ENCODE measurements at places on chromosomes 4 and X. TPM values are rescaled to one million over a fixed set of nuclear protein-coding genes. Genes with fewer than 3 reads are reported as not detected.

Gene PHKA1
- total RNA-seq, result 0.21 TPM

Gene HTN1
- not detected for total RNA-seq

Gene GAGE2A
- not detected for total RNA-seq

Gene CXorf65
- 22.4 TPM for total RNA-seq

Gene ANKRD50
- 1.7 TPM for total RNA-seq

Gene TMEM165
- 48.4 TPM for total RNA-seq

Gene CLIC2
- total RNA-seq, result 2.6 TPM

Gene CENPVL2
- not detected for total RNA-seq

Gene IL9R
- total RNA-seq, result 0.42 TPM

Gene C4orf54
- not detected for total RNA-seq

Gene DUSP21
- total RNA-seq, result not detected

Gene FAM199X
- 35.3 TPM for total RNA-seq

Gene KDR
- total RNA-seq, result not detected

Gene UGT2B11
- total RNA-seq, result not detected

Gene PSAPL1
- total RNA-seq, result not detected

Gene SRPX
- total RNA-seq, result 0.10 TPM

Gene C4orf46
- total RNA-seq, result 14.9 TPM

Gene GPC3
- 0.31 TPM for total RNA-seq

Gene CWH43
- not detected for total RNA-seq

Gene TEC
- 7.2 TPM for total RNA-seq

Gene DDX53
- not detected for total RNA-seq

Gene PNMA5
- not detected for total RNA-seq

Gene SUPT20HL1
- not detected for total RNA-seq

Gene XPNPEP2
- 0.31 TPM for total RNA-seq

Gene RTL3
- not detected for total RNA-seq

Gene EDA
- 9.1 TPM for total RNA-seq

Gene MAOA
- 0.31 TPM for total RNA-seq

Gene UGT2B17
- 0.94 TPM for total RNA-seq

Gene PAGE1
- total RNA-seq, result not detected

Gene SERTM2
- under 0.01 TPM for total RNA-seq

Gene SOWAHD
- total RNA-seq, result 0.42 TPM

Gene UTP3
- total RNA-seq, result 15.4 TPM

Gene CSAG2
- total RNA-seq, result not detected

Gene SSX4
- not detected for total RNA-seq

Gene RHOXF2B
- total RNA-seq, result under 0.01 TPM

Gene PDCL2
- total RNA-seq, result not detected

Gene SSX2B
- total RNA-seq, result not detected

Gene HNRNPD
- total RNA-seq, result 86.4 TPM

Gene RAB40A
- total RNA-seq, result not detected

Gene CXCL10
- 0.42 TPM for total RNA-seq

Gene CT45A3
- total RNA-seq, result not detected

Gene STOX2
- under 0.01 TPM for total RNA-seq

Gene PHOX2B
- total RNA-seq, result 0.10 TPM

Gene FAM9B
- total RNA-seq, result 0.10 TPM

Gene MAGEA11
- total RNA-seq, result not detected

Gene CTAG1B
- not detected for total RNA-seq

Gene CCNA2
- total RNA-seq, result 0.73 TPM

Gene TMEM35A
- total RNA-seq, result not detected

Gene MAGEC3
- total RNA-seq, result not detected

Gene OTUD6A
- total RNA-seq, result not detected

Gene PRDM8
- total RNA-seq, result 4.8 TPM

Gene TSPAN6
- 0.94 TPM for total RNA-seq

Measured in mononuclear cell (primary cell).